ENCODE measurements at places on chromosomes 13 and 19. TPM values are rescaled to one million over a fixed set of nuclear protein-coding genes. Genes with fewer than 3 reads are reported as not detected.
A peak's percentile ranks its signal among the peaks of the same experiment; 100 is the strongest.

GRCh38 chr19:56660381-56661107 is 11.0 kb downstream of the ZNF835 start:
- H3K27me3 ChIP-seq, result no peaks in the 10 kb centered on the region
- no peaks in the 10 kb centered on the region for H3K4me1 ChIP-seq
- no peak for DNase-seq
- H3K4me3 ChIP-seq, result no peak overlapping the region

DNA sequence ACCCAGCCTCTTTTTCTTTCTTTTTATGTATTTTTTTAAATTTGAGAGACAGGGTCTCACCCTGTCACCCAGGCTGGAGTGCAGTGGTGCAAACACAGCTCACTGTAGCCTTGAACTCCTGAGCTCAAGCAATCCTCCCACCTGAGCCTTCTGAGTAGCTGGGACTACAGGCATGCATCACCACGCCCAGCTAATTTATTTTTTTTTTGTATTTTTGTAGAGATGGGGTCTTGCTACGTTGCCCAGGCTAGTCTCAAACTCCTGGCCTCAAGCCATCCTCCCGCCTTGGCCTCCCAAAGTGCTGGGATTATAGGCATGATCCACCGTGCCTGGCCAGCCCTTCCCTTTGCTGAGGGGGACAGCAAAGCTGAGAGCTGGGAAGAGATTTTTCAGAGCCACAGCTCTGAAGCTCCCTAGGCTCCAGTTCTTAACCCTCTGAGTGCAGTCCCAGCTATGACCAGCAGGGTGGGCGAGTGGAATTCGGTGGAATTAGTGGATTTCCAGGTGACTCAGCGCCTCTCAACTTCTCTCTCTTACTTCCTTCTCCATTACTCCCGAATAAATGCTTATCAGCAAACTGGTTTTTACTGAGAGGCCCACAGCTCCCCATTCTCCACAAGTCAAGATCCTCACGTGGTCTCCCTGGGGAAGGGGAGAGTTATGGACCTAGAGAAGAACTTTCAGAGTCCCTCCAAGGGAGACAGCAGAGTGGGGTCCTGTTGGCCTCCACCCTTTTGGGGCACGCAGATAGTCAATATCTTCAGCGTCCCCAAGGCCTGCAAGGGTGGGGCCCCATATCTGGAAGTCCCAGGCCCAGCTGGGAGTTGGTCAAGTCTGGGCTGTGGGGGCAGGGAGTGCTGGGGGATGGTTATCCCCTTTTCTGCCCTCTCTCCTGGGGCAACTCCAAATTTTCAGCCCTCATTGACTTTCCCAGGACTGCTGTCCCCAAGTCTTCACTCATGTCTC is 1.2 kb downstream of the BLVRB start:
- H3K4me1 ChIP-seq, result peaks cover 44% of the 10 kb centered on the region
- no peak overlapping the region for H3K27ac ChIP-seq
- no peak overlapping the region for H3K4me3 ChIP-seq
- peak; percentile 72 for DNase-seq

TMEM221 gene
- not detected for total RNA-seq

DNA sequence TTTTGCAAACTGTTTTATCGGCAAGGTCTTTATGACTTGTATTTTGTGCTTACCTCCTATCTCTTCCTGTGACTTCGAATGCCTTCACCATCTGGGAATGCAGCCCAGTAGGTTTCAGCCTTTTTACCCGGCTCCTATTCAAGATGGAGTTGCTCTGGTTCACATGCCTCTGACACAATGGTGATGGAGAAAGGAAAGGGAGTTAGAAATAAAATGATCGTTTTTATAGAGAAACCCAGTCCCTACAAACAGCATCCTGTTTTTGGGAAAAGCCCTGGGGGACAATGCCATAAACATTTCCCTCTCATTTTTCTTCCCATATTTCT is 27.5 kb upstream of the SLC46A3 start:
- H3K27ac ChIP-seq, result no peak overlapping the region
- no peaks in the 10 kb centered on the region for H3K36me3 ChIP-seq
- DNase-seq, result no peak
- H3K27me3 ChIP-seq, result no peaks in the 10 kb centered on the region

- no peak for DNase-seq
- no peaks in the 10 kb centered on the region for H3K36me3 ChIP-seq
- H3K4me3 ChIP-seq, result no peak overlapping the region
- no peak overlapping the region for H3K27ac ChIP-seq
Measured at GRCh38 chr13:104436555-104436954, 1370.3 kb upstream of the SLC10A2 start.

DNA sequence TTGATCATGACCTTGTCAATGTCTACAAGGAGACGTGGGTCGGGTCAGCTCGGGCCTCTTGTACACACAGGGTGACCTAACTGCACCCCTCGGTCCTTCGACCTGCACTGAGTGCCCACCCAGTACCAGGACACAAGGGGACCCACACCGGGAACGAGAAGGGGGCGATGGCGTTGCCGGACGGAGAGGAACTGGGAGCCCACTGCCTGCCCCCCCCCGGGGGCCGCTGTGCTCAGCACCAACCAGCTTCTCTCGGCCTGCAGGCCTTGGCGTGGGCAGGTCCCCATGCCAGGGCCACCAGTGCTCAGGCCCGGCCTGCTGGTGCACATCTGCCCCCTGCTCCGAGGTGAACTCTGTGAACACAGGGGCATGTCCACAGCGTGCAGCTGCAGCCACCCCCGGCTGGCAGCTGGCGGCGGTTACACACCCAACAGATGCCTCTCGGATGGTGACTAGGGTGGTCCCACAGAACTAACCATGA is 14.1 kb downstream of the CFD start:
- peaks cover 17% of the 10 kb centered on the region for H3K4me1 ChIP-seq
- H3K4me3 ChIP-seq, result no peak overlapping the region
- DNase-seq, result peak; percentile 34
- no peak overlapping the region for H3K27ac ChIP-seq

BEST2 gene
- not detected for total RNA-seq

DNA sequence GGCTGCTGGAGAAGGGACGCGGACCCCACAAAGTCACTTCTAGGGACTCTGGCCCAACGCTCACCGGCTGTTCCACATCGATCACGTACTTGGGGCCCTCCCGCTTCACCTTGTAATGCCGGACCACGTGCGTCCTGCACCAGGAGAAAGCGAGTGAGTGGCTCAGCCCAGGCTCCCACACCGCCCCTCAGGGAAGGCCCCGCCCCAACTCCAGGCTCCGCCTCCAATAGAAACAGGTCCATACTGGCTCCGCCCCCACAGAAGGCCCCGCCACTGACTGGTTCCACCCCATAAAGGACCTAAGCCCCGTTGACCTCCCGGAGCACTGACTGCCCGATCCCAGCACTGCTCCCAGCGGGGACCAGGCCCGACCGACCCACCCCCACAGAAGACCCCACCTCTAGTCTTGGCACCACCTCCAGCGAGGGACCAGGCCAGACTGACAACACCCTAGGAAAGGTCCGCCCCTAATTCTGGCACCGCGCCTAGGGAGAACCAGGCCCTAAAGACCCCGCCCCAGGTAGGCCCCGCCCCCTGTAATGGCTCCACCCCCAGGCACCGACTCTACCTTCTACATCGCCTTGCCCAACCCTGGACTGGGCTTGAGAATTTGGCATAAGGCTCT is 11.3 kb downstream of the STAP2 start:
- H3K36me3 ChIP-seq, result no peaks in the 10 kb centered on the region
- peak; percentile 65 for DNase-seq
- no peak overlapping the region for H3K27ac ChIP-seq
- H3K4me3 ChIP-seq, result peak overlapping the region; percentile 42

GRCh38 chr13:58085819-58086218 is 454.3 kb downstream of the PCDH17 start:
- H3K4me3 ChIP-seq, result no peak overlapping the region
- H3K4me1 ChIP-seq, result no peaks in the 10 kb centered on the region
- H3K27ac ChIP-seq, result no peak overlapping the region
- H3K27me3 ChIP-seq, result no peaks in the 10 kb centered on the region
- no peaks in the 10 kb centered on the region for H3K36me3 ChIP-seq
- DNase-seq, result no peak

- no peaks in the 10 kb centered on the region for H3K36me3 ChIP-seq
- H3K4me3 ChIP-seq, result no peak overlapping the region
- peaks cover 9% of the 10 kb centered on the region for H3K4me1 ChIP-seq
- peaks cover 32% of the 10 kb centered on the region for H3K27me3 ChIP-seq
- no peak for DNase-seq
Measured at GRCh38 chr19:12754465-12755196, 3.0 kb downstream of the BEST2 start.

TMIGD2 gene
- total RNA-seq, result not detected

- no peaks in the 10 kb centered on the region for H3K27me3 ChIP-seq
- H3K36me3 ChIP-seq, result no peaks in the 10 kb centered on the region
- H3K4me3 ChIP-seq, result no peak overlapping the region
- H3K4me1 ChIP-seq, result no peaks in the 10 kb centered on the region
- DNase-seq, result no peak
Measured at GRCh38 chr13:75196147-75196837, 285.7 kb downstream of the TBC1D4 start.

RUBCNL gene
- 392 TPM for total RNA-seq

GRCh38 chr19:16542910-16543472 is 754 bp upstream of the CHERP start:
- peak overlapping the region; percentile 90 for H3K4me3 ChIP-seq
- H3K27ac ChIP-seq, result peak overlapping the region; percentile 61
- no peaks in the 10 kb centered on the region for H3K27me3 ChIP-seq
- H3K4me1 ChIP-seq, result peaks cover 29% of the 10 kb centered on the region

CERS1 gene
- not detected for total RNA-seq

DNA sequence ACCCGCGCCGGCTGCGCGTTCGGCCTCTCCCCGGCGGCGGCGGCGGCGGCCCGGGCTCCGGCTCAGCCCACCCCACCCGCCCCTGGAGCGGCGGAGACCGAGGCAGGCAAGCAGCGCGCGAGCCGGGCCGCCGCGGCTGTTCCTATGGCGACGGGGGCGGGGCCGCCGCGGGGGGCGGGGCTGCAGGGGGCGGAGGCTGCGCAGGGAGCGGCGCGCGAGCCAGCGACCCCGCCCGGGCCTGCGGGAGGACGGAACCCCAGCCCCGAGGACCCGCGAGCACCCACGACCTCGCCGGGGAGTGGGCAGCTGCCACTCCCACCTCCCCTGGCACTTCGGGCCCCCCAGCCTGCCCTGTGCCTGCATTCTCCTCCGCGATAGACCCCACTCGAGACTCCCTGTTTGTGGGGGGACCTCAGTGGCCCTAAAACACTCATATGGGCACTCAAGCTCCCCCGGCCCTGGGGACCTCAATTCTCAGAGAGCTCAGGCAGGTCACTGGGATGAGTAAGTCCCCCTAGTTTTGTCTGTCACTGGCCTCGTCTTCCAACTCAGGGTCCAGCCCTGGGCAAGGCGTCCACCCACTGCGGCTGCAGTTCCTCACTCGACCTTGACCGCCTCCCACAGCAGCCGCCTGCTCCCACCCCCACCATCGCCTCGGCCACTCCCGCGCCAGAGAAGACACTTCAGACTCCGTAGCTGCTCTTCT is at the start of gene CTXN1:
Gene CTXN1 (minus strand): TSS at position 115 of the 706 bp plus-strand sequence. CDS start 597 bp downstream, outside the sequence.
- H3K4me1 ChIP-seq, result peaks cover 22% of the 10 kb centered on the region
- no peak within 1 kb of the TSS for H3K27ac ChIP-seq
- peak; percentile 76 for DNase-seq
- no peak within 1 kb of the TSS for H3K4me3 ChIP-seq
- no peaks in the 10 kb centered on the region for H3K27me3 ChIP-seq
- peaks cover 21% of the 10 kb centered on the region for H3K36me3 ChIP-seq

NUCB1 gene
- total RNA-seq, result 136 TPM

FBXO27 gene
- total RNA-seq, result not detected

DNA sequence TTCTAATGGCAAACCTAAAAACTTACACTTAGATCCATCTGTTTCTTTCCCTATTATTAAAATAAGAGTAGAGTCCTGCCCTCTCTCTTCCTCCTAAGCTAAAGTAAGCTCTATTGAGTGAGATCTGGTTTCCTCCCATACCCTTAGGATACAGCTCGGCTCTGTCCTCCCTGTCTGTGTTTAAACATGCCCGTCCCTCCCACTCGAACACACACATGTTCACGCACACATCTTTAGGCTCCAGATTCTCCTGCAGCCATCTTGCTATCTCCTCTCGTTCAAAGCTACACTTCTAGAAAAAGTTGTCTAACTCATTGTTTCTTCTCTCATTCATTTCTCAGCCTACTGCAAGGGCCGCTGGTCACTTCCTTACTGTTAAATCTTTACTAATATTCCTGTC is 15.1 kb upstream of the CEBPG start:
- H3K4me3 ChIP-seq, result no peak overlapping the region
- DNase-seq, result no peak
- H3K27ac ChIP-seq, result no peak overlapping the region
- no peaks in the 10 kb centered on the region for H3K27me3 ChIP-seq
- no peaks in the 10 kb centered on the region for H3K36me3 ChIP-seq
- no peaks in the 10 kb centered on the region for H3K4me1 ChIP-seq

GRCh38 chr13:49356223-49356622 is 87.6 kb downstream of the CAB39L start:
- H3K27me3 ChIP-seq, result no peaks in the 10 kb centered on the region
- no peaks in the 10 kb centered on the region for H3K36me3 ChIP-seq
- H3K4me3 ChIP-seq, result no peak overlapping the region
- H3K27ac ChIP-seq, result no peak overlapping the region
- H3K4me1 ChIP-seq, result no peaks in the 10 kb centered on the region
- DNase-seq, result no peak
